H4 (cell line): ENCODE measurements at places on chromosomes 13 and 19.

DNA sequence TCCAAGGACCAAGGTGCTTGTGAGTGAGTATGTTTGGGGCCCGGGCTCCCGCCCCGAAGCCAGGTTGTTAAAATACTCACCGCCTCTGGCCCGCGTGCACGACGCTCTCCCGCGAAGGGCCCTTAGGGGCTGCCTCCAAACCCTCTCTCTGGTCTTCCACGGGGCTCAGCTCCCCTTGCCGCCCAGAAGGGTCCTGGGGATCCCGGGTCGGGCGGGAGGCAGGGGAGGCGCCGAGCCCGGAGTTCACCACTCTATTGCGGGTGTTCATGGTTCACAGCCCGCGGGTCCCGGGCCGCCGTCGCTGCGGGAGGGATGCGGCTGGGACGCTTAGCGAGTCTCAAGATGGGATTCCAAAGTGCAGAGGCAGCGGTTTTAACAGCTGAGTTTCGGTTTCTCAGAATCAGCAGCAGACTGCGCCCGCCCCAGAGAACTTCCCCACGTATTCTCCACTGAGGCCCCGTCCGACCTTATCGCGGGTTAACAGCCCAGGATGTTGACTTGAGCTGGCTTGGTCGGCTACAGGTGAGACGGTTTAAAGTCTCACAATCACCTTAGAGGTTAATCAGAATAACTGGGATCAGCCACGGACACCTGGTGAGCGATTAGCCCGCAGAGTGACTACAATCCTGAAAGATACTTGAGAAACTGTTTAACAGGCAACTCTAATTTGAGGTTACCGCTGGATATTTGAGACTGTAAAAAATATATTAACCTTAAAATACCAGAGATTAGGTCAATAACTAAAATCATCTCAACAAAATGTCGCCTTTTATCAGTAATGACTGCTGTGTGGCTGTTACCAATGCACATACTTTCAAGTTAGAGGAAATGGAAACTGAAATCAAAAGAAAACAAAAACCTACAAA, at the start of gene EPSTI1:
EPSTI1 (minus strand) TSS at position 344 of the 866 bp plus-strand sequence; CDS start at position 268, 76 bp downstream.
- DNase-seq: peak; percentile 25

- DNase-seq: no peak
Measured at GRCh38 chr13:32902029-32902780, 114.0 kb upstream of the KL start.

DNA sequence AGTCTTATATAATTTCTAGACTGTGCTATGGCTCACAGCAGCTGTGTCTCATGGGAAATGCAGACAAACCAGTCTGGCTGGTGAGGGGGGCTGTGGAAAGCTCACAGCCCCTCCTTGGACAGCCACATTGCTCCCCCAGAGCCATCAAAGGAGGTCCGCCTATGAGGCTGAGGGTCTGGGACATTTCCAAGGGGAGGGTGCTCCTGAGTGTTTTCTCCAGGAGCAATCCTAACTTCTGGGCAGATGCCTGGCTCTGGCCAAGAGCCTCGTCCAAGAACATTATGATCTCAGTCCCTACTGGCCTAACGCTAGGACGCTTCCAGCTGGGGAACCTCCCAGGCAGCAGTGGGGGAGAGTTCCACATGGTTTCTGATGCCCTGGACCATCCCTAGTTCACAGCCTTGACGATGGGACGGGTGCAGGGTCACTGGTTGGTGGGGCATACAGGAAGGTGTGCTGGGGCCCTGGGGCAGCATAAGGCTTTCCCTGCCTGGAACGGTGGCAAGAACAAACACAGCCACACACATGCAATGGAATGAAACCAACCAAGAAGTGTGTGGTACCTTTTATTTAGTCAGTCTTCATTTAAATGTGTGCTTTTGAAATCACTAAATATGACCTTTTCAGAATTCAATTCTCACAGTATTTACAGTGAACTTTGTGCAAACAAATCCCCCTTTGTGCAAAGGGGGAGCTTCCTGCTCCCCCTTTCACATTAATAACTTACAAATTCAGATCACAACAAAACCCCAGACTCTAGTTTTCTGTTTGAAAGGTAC, 60.6 kb downstream of the CDADC1 start:
- no peak for DNase-seq

DNA sequence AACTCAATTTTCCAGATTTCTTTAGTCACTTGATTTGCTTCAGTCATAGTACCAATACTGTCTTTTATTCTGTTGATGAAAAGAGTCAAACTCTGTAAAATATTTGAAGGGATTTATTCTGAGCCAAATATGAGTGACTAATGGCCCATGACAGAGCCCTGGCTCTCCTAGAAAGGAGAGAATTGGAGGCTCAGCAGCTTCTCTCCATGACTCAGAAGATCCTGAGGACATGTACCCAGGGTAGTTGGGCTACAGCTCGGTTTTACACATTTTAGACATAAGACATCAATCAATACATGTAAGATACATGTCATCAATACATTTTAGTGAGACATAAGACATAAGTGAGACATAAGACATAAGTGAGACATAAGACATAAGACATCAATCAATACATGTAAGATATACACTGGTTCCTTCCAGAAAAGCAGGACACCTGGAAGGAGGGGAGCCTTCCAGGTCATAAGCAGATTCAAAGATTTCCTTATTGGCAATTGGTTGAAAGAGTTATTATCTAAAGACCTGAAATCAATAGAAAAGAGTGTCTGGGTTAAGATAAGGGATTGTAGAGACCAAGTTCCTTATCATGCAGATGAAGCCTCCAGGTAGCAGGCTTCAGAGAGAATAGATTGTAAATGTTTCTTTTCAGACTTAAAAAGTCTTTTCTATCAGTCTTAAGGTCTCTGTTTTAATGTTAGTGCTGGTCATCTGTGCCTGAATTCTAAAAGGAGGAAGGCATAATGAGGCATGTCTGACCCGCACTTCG, 179.8 kb upstream of the RFC3 start:
- DNase-seq: no peak

GRCh38 chr13:65926750-65927171, 1303.4 kb downstream of the PCDH9 start:
- peak; percentile 8 for DNase-seq

DNA sequence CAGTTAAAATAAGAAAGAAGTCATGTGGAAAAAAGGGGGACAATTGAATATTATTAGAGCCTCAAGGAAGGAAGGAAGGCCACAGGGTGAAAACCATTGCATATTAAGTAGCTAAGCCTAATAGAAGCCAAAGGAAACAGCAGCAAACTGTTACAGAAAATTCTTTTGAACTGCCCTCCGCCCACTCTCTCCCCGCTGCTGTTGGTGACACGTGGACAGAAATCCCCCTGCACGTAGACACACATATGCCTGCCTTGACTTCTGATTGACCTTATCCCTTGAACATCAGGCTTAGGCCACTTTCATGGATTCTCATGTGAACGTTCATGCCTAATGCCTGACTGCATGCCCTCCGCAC, 229.1 kb downstream of the KCNRG start:
- DNase-seq: no peak

DNA sequence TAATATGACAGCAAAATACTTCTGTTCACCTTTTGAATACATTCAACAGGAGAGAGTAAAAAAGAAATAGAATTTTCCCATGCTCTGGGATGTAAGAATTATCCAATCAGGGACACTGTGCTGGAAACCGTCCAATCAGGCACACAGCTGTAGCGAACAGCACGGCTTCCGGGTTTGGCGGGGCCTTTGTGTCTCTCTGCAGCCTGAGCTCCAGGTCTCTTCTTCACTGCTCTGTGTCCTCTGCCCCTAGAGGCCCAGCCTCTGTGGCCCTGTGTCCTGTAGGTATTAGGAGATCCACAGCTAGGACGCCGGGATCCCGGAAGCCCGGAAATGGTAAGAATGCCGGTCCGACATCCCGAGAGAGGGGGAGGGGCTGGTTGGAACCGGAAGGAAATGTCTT, 92.7 kb downstream of the ZNF737 start:
- DNase-seq: peak; percentile 36

DNA sequence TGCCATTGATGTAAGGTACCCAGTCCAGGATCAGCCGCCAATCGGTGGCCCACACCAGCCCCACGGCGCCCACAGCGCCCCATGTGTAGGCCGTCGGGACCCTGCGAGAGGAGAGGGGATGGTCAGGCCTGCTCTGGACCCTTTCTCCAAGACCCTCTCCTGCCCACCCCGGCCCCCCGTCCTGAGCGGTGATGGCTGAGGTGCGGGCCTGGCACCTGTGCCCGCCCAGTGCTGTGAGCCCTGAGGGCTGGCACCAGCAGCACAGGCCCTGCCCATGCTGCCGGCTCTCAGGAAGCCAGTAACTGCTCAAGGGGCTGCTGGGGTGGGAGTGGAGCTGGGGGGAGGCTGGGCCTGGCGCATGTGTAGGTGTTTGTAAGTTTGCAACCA, 5.8 kb downstream of the UQCR11 start:
- no peak for DNase-seq

- no peak for DNase-seq
Measured at GRCh38 chr13:74586847-74587246, 452.6 kb upstream of the KLF12 start.

GRCh38 chr13:60047918-60048317, 115.8 kb downstream of the DIAPH3 start:
- DNase-seq: no peak

GRCh38 chr13:75774176-75774575, 138.0 kb downstream of the LMO7 start:
- DNase-seq: no peak

DNA sequence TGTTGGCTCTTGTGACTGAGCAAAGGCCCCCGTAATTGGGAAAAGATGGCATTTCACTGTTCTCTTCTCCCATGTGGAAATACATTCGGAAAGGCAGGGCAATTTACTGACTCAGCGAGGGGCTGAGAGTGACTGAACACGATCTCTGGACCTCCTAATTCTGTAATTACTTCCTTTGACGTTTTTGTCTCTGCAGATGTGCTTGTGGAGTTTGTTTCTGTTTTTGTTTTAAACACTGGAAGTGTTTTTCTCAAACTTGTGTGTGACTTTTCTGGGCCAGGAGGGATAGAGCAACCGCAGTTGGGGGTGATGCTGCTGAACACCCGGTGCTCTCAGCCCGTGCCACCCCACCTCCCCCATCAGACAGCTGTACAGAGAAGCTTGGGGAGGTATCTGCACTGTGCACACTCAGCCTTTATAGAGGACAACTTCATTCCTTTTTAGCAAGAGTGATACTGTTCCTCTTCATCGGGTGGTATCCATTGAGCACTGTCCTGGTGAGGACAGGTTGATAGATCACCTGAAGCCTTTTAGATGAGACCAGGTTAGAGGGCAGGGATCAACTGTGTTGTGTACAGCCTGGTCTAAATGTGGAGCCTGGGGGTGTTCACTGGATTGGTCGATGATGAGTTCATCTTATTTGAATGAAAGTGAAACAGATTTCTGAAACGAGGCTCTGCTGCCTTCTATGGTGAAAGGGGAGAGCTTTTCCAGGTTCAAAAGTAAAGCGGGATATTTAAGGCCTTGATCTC, 117.4 kb downstream of the ESD start:
- DNase-seq: peak; percentile 45

- DNase-seq: no peak
Measured at GRCh38 chr19:42497492-42498168, 30.7 kb downstream of the CEACAM1 start.

GRCh38 chr19:38592940-38593339, 24.8 kb downstream of the MAP4K1 start:
- no peak for DNase-seq

DNA sequence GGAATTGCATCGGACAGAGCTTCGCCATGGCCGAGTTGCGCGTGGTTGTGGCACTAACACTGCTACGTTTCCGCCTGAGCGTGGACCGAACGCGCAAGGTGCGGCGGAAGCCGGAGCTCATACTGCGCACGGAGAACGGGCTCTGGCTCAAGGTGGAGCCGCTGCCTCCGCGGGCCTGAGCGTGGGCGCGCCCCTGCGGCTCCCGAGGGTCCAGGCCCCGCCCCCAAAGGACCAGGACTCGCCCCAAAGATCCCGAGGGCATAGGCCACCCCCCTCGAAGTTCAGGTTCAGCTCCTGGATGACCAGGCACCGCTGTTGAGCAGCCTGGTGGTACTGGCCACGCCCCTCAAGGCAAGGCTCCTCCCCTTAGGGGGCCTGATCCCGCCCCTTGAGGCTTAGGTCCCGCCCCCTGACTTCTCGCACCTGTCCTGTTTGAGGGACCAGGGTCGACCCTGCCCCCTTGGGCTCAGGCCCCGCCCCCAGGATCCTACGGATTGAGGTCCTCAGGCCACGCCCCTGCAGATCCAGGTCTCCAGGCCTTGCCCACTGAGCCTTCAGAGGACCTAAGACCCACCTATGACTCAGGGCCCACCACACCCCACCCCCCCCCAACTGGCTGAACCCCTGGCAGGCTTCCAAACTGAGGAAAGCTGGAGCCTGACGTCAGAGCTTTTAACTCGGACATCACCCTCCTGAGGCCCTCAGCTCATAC, 43.1 kb downstream of the CYP4F22 start:
- DNase-seq: no peak

DNA sequence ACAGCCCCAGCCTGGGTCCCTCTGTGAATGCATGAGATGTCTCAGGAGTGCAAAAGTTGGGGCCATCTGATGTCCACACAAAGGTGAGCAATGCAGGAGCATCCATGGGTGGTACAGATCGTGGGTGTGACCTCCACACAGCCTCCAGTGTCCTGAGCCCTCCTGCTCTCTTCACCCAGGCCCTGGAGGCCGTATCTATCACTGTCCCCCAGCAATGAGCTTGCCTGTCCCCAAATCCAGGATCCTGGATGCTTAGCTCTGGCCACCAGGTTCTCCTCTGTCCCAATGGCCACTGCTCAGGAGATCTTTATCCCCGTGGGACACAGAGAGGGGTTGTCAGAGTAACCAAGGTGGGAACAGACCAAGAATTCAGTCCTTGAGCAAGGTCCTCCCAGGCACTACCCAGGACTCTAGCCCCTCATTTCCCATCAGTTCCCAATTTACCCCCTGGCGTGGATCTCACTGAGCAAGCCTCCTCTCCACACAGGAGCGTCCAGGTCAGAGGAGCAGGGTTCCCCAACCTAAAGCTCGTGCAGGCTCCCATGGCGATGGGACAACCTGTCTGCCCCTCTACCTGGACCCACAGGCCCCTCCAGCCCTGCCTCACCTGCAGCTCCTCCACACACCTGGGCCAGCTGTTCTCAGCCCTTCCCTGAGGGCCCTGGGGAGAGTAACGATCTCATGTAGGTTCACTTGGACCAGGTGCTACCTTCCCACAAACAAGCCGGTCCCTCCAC, 11.3 kb downstream of the CEACAM21 start:
- DNase-seq: no peak

DNA sequence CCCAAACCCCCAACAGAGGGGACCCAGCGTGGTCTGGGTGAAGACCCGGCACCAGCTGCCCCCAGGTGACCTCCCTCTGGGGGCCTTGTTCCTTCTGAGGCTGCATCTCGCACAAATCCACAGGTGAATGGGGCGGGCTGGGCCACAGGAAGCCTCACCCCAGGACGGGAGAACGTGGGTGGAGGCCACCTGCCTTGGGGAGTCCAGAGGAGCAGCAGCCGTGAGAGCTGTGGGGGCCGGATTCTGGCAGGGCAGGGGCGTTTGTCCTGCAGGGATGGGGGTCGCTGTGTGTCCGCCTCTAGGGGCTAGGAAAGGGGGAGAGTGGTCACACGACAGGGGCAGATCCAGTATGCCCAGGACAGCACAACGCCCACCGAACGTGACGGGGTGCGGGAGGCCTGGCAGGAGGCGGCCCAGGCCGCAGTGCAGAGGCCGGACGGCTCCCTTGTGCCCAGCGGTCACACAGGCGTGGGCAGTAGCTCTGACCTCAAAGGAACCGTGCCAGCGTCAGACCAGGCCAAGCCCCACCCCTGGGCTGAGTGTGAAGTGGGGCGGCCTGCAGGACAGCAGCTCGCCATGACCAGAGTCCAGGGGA, 6.7 kb downstream of the POLR2E start:
- DNase-seq: no peak

GRCh38 chr19:1862424-1863327, 703 bp downstream of the KLF16 start:
- DNase-seq: no peak
